Activated CD8-positive, alpha-beta memory T cell treated with anti-CD3 and anti-CD28 coated beads, Interleukin-2, amount 10 ng/mL, durations not matched to agents 7 days and 5 days (primary cell): ENCODE measurements at places on chromosomes 12 and 14. TPM values are rescaled to one million over a fixed set of nuclear protein-coding genes. Genes with fewer than 3 reads are reported as not detected.

DNA sequence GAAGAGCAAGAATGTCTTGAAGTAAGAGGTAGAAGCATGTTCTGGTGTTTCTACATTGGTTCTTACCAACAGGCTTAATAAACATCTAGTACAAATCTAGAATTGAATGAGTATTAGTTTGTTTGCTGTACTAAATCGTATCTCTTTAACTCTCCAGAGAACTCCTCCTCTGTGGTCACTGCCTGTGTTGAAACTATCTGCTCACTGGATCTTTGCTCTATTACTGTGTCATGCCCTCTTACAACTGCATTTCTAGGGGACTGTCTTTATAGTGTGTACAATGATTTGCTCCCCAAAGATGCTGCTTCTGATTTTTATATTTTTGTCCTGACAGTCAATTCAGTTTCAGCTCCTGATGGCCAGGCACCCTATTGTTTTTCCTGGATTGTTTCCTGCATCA lies 50.1 kb upstream of the E2F7 start:
- DNase-seq: no peak

- no peak for DNase-seq
Measured at GRCh38 chr12:53935383-53936341, 3.0 kb upstream of the HOXC13 start.

DNA sequence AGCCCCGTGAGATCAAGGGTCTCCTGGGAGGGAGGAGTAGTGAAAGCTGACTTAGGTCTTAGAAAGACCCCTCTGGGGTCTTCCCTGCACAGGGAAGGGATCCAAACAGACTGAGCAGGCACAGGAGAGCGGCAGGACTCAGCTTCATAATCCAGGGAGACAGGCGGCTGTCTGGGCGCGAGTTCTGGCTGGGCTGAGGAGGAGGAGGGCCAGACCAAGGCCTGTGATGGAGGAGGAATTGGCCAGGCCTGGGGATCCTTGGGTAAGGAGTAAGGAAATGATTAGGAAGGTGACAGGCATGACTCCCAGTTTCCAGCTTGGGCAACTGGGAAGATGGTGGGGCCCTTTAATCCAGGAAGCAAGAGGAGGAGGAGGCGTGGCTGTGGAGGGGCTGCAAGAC lies 93.1 kb downstream of the DICER1 start:
- DNase-seq: no peak

DNA sequence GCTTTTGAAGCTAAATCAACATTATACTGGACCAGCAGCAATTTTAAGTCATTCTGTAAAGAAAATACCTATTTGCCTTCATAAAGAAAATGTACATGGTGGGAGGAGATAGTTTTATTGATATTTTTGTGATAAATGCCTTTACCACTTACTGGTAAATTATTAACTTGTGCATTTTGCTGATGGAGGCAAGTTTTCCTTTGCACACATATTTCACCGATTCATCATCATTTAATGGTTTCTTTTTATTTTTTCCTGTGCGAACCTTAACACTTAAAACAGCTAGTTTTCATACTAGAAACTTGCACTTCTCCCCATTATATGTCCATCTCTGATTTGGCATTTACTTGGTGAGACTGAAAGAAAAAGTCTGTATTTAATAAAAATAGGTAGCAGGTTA lies 239.3 kb downstream of the TRHDE start:
- DNase-seq: no peak

DNA sequence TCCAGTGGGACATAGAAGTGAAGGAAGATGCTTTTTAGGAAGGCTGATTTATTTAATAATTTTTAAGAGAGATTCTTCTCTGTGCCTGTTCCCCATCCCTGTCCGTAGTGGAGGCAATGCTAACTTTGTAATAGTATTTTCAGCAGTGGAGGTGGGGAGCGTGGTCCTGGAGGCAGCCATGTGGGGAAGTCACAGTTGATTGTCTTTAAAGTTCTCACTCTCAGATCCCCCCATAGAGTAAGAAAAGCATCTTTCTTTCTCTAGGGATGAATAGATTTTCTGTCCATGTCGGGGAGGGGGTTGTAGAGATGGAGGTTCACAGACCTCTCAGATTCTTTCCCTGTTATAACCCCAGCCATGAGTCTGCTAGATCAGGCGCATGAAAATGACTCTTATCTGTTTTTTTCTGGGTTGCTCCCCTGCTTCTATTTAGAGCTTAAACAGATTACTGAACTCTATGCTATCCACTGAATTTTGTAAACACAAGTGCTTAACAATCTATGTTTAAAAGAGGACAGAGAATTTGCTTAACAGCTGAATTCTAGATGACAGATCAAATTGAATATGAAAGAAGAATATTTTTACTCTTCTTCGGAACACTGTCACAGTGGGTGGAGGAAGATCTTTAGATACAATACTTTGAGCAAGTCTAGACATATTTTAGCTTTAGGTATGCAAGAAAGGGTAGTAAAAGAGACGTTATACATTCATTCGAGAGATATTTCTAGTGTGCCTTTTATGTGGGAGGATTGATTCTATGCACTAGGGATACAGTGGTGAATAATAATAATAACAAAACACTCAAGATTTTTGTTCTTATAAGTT lies 25.3 kb downstream of the TMEM117 start:
- no peak for DNase-seq

GRCh38 chr12:85299053-85299452 lies 19.0 kb downstream of the ALX1 start:
- no peak for DNase-seq

DNA sequence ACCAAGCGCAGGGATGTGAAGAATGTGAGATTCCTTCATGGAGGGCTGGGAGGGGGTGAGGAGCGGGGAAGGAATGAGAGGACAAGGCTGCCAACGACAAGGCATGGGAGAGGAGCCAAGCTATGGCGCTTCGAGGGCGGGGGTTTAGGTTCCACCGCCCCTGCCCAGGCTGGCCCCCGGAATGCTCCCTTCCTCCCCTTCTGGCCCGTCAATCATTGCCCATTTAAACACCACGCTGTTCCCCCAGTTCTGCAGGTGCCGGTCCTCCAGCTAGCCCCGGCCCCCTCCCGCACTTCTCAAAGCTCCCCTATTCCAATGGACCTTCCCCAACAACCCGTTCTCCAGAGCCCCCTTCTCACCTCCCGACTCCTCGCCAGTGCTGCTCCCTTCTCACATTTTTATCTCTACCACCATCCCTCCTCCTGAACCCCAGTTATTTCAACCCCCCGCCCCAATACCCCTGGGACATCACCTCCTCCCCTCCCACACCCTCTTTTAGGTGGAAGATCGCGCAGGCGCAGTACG lies 428 bp downstream of the RNF41 start:
- DNase-seq: no peak

GRCh38 chr12:124352839-124353238 lies 57.9 kb downstream of the RFLNA start:
- DNase-seq: no peak

- DNase-seq: no peak
Measured at GRCh38 chr12:82299319-82300025, 58.7 kb downstream of the CCDC59 start.

DNA sequence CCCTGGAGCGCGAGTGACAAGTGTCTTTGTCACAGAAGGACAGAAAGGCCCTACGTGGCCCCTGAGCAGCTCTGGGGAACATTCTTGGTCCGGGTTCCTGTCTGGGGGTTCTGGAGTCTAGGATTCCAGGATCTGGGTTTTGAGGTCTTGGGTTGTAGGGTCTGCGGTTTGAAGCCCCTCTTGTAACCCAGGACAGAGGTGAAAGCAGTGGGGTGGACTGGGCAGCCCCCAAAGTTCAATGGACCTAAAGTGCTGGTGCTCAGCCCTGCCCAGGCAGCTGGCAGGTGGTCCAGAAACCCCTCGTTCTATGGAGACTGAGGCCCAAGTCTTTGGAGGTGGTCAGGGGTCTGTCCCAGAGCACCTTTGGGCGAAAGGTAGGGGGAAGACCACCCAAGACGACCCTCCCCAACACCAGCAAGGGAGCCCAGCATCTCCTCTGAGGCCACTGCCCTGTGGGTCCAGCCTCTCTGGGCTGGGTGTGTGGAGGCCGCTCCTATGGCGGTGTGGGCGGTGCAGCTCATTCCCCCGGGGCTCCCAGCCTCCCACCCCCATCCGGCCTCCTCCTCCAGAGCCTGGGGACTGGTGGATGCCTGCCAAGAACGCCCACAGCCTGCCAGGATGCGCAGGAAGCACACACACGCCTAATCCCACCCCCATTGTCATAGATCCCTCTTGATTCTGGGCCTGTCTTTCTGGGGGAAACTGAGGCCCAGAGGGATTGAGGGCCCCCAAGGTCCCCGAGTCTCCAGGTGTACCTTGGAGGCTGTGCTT lies 30.2 kb upstream of the ANKRD9 start:
- DNase-seq: no peak

GRCh38 chr14:70857496-70857890 lies 48.2 kb upstream of the MAP3K9 start:
- no peak for DNase-seq

GRCh38 chr14:94390372-94391086 lies 2.1 kb upstream of the SERPINA1 start:
- DNase-seq: no peak

DNA sequence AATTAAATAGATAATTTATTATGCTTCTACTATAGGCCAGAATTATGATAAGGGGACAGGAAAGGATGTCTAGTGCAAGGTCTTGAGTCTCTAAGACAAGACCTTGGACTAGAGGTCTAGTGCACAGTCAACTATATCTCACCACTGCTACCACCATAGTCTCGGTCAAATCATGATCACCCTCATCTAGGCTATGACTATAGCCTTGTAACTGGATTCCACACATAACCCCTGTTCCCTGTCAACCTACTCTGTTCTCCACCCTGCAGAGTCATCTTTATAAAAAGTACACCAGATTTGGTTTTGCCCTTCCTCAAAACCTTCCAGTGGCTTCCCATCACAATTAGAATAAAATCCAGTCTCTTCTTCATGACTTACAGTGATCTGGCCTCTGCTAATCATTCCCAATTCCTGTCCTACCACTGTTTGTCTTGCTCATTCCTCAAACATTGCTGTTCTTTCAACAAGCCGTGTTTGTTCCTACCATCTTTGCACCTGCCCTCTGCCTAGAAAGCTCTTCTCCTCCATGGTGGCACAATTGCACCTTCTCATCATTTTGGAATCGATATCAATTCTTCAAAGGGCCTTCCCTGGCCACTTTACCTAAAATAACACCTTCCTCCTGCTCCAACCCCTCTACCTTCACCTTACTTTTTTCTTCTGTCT lies 169.4 kb downstream of the FOXN3 start:
- no peak for DNase-seq

DNA sequence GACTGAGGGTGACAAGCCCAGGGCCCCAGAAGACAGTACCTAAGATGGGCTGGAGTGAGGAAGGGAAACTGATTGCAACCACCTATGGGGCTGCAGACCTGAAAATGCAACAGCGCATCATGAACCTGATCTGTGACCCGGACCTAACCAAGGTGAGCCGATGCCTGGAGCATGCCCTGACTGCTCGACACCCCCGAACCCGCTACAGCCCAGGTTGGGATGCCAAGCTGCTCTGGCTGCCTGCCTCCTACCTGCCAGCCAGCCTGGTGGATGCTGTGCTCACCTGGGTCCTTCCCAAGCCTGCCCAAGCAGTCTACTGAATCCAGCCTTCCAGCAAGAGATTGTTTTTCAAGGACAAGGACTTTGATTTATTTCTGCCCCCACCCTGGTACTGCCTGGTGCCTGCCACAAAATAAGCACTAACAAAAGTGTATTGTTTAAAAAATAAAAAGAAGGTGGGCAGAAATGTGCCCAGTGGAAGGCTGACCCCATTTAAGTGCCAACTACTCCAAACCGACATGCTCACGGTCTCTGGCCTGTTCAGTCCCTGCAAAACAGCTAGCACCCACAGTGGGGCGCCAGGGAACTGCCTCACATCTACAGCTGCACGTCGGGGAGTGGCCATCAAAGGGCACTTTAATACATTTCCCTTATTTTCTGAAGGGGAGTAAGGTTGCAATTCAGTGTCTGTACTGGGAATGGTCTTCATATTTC lies 4.2 kb downstream of the RDH5 start:
- DNase-seq: peak; percentile 85

DNA sequence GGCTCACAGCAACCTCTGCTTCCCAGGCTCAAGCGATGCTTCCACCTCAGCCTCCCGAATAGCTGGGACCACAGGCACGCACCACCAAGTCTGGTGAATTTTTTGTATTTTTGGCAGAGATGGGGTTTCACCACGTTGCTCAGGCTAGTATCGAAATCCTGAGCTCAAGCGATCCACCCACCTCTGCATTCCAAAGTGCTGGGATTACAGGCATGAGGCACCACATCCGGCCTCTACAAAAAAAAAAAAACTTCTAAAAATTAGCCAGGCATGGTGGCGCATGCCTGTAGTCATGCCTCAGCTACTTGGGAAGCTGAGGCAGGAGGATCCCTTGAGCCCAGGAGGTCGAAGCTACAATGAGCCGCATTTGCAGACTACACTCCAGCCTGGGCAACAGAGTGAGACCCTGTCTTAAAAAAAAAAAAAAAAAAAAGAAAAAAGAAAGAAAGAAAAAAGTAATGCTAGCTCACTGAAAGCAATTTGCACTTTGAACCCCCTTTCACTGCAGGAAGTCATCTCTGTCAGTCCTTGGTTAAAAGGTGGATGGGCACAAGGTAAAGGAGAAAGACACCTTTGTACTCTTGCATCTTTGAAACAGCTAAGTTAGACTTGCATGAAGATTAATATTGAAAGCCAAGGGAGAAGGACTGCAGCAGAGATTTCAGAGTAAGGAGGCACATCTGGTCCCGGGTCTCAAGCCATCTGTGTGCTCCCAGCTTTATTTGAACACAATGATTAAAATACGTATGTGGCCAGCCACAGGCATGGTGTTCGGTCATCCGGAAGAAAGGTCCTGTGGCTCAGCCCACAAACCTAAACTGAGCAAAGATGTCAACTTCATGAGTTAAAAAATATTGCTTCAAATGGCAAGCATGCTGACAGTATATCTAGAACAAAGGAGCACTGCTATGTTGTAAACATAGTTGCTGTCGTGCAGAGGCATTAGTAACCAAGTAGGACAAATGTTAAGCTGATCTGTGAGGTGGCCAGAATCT lies 103.8 kb upstream of the HMGA2 start:
- DNase-seq: no peak

Gene LRP1-AS
- total RNA-seq: not detected

Gene DACT1
- 0.21 TPM for total RNA-seq

Gene SERPINA9
- total RNA-seq: not detected

Gene GZMB
- total RNA-seq: 1,034 TPM

Gene NID2
- total RNA-seq: 0.18 TPM

Gene SLC39A2
- total RNA-seq: 0.16 TPM
